ENCODE measurements at places on chromosomes 7 and 10. TPM values are rescaled to one million over a fixed set of nuclear protein-coding genes. Genes with fewer than 3 reads are reported as not detected.

- H3K27me3 ChIP-seq: no peaks in the 10 kb centered on the region
- H3K4me1 ChIP-seq: peaks cover 9% of the 10 kb centered on the region
- no peak overlapping the region for H3K4me3 ChIP-seq
Observed at GRCh38 chr10:35355971-35356724, 19.8 kb downstream of the CCNY start.

DNA sequence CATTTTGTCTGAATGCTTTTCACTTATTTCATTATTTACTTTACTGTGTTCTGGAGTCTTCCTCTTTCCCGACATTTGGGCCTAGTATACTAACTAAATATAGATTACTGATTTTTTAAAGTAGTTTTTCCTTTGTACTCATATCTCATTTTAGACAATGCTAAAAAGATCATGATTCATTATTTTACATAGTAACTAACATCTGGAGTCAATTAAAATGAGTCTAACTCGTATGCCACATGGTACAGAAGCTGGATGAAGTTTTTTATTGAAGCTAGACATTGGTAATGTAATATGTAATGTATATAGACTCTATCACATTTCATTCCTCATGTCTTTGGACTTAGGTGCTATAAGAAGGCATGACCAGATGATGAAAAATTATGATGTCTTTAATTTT lies 156.3 kb upstream of the HGF start:
- H3K27me3 ChIP-seq: no peaks in the 10 kb centered on the region
- H3K4me3 ChIP-seq: no peak overlapping the region
- DNase-seq: no peak
- no peak overlapping the region for H3K27ac ChIP-seq
- H3K36me3 ChIP-seq: no peaks in the 10 kb centered on the region

DNA sequence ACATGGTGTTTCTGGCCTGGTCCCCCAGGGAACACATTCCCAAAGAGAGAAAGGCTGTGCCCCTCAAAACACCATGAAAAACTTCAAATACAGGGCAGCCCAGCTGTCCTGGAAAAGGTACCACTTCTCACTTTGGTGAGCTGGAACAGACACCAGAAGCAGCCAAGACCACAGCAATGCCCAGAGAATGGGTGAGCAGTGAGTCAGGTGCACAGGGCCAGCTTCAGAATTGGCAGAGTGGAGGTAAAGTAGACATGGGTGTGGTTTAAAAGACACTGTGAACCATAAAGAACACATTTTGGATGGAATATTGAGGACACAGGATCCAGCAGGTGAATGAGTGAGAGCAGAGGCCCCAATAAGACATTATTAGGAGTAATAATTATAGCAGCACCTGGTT lies 51.3 kb downstream of the FAM13C start:
- H3K27me3 ChIP-seq: no peaks in the 10 kb centered on the region
- DNase-seq: no peak
- H3K4me1 ChIP-seq: no peaks in the 10 kb centered on the region
- no peak overlapping the region for H3K4me3 ChIP-seq
- no peaks in the 10 kb centered on the region for H3K36me3 ChIP-seq

IL6 gene
- total RNA-seq: 0.82 TPM

- no peaks in the 10 kb centered on the region for H3K4me1 ChIP-seq
- no peak overlapping the region for H3K4me3 ChIP-seq
- no peaks in the 10 kb centered on the region for H3K36me3 ChIP-seq
- no peak overlapping the region for H3K27ac ChIP-seq
Observed at GRCh38 chr10:1611936-1612550, 125.3 kb downstream of the ADARB2 start.

HGF gene
- total RNA-seq: 1.2 TPM

STAG3 gene
- 9.4 TPM for total RNA-seq

NFE2L3 gene
- 9.4 TPM for total RNA-seq

- no peak overlapping the region for H3K27ac ChIP-seq
- no peaks in the 10 kb centered on the region for H3K4me1 ChIP-seq
- H3K27me3 ChIP-seq: no peaks in the 10 kb centered on the region
- no peak overlapping the region for H3K4me3 ChIP-seq
- DNase-seq: no peak
Observed at GRCh38 chr7:41190581-41190980, 512.3 kb downstream of the INHBA start.

Data from transverse colon (tissue), 4 donors.